ENCODE measurements at places on chromosomes 7 and 10. TPM values are rescaled to one million over a fixed set of nuclear protein-coding genes. Genes with fewer than 3 reads are reported as not detected.

SKIDA1 gene
- total RNA-seq = 0.51 TPM

OR2F2 gene
- total RNA-seq = not detected

FGL2 gene
- total RNA-seq = 97.6 TPM

OAT gene
- 147 TPM for total RNA-seq

PAPOLB gene
- under 0.01 TPM for total RNA-seq

CYP2C19 gene
- not detected for total RNA-seq

ZNF32 gene
- total RNA-seq = 60.1 TPM

SLC26A4 gene
- total RNA-seq = 0.50 TPM

C10orf67 gene
- under 0.01 TPM for total RNA-seq

VGF gene
- 0.66 TPM for total RNA-seq

HABP2 gene
- total RNA-seq = not detected

GPNMB gene
- 177 TPM for total RNA-seq

NPSR1 gene
- not detected for total RNA-seq

ZP3 gene
- total RNA-seq = 2.6 TPM

ZNF804B gene
- not detected for total RNA-seq

PTF1A gene
- not detected for total RNA-seq

BBS9 gene
- 27.2 TPM for total RNA-seq

SFRP5 gene
- total RNA-seq = not detected

DENND11 gene
- total RNA-seq = 6.9 TPM

ELFN1 gene
- total RNA-seq = 0.51 TPM

CYP3A7 gene
- total RNA-seq = 37.8 TPM

PPP1R17 gene
- not detected for total RNA-seq

SAP25 gene
- not detected for total RNA-seq

TSPAN12 gene
- 1.5 TPM for total RNA-seq

KIAA1549 gene
- total RNA-seq = 0.77 TPM

RSPH10B gene
- 0.66 TPM for total RNA-seq

SYCE1 gene
- total RNA-seq = 0.17 TPM

GCK gene
- total RNA-seq = 1.7 TPM

CYP17A1 gene
- not detected for total RNA-seq

CPA2 gene
- total RNA-seq = under 0.01 TPM

INA gene
- total RNA-seq = 0.50 TPM

TEX47 gene
- not detected for total RNA-seq
